ENCODE measurements at places on chromosomes 5 and 9. TPM values are rescaled to one million over a fixed set of nuclear protein-coding genes. Genes with fewer than 3 reads are reported as not detected.

GRCh38 chr5:113221294-113222176, 213.3 kb downstream of the TSSK1B start:
- peak; percentile 69 for DNase-seq

DNA sequence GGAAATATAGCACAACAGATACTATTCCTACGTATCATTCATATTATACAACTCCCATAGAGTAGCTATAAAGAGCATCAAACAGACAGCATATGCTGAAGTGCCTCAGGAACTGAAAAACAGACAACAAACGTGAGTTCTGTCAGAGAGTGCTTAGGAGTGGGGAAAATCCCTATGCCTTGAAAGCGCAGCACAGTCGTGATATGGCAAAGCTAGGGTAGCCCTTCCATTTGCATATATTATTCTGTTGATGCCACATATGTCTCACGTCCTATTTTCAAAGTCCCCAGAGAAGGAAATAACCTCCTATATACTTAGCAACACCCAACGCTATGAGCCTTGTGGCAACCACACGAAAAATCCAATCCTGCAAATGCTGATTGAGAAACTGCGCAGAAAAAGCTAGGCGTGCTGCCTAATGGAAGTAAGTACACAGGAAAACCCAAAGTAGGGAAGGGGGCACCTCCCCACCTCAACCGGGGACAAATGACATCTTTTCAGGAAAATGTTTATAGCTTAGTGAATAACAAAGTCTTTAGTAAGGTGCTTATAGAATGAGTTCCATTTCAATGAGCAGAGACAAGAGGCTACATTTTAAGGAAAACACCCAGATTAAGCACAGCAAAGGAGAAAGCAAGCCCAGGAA, 105.1 kb downstream of the MED10 start:
- no peak for DNase-seq

DNA sequence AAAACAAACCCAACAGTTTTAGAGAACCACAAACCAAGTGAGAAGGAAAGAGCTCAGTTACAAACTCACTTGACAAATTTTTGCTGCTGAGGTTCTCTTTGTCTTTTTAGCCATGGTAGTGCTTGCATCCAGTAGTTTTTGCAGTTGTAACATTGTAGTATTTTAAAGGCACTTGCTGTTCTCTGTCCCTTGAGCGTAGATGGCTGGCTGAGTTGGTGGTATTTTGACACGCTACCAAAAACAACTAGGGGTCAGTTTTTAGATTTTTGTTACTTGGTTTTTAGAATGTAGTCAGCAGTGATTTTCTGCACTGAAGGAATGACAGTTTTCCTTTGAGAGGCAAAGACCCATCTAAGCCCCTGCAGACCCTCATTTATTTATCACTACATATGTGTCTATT, 58.0 kb downstream of the TLE4 start:
- no peak for DNase-seq

DNA sequence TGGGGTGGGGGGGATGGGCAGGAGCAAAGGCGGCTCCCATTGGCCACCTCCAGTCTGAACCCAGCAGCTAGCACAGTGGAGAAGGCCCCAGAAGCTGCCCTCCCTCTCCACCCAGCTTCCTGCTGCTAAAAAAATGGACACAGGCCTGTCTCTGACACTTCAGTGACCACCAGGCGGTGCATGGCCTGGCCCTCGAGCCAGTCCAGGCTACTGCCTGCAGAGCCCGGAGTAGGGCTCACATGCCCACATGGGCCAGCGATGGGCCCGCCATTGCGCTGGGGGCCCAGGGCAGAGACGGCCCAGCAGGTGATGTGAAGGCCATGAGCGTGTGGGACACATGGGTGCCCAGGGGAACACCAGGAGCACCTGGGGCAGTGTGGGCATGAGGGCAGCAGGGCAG, 52.1 kb upstream of the NOTCH1 start:
- DNase-seq, result peak; percentile 17

DNA sequence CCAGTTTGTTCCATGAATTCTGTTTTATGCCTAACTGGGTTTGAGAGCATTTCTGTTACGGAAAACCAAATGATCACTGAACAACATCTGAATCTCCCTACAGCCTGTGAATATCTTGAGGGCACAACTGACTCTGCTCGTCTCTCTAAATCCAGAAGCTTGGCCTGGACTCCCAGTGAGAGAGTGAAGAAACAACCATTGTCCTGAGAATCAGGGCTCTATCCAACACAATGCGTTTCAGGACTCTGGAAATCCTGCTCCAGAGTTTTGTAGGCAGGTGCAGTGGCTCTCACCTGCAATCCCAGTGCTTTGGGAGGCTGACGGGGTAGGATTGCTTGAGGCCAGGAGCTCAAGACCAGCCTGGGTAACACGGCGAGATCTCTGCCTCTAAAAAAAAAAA, 7.8 kb upstream of the MVB12B start:
- DNase-seq, result no peak

GRCh38 chr9:89603767-89604665, 796 bp upstream of the GADD45G start:
- peak; percentile 55 for DNase-seq

DNA sequence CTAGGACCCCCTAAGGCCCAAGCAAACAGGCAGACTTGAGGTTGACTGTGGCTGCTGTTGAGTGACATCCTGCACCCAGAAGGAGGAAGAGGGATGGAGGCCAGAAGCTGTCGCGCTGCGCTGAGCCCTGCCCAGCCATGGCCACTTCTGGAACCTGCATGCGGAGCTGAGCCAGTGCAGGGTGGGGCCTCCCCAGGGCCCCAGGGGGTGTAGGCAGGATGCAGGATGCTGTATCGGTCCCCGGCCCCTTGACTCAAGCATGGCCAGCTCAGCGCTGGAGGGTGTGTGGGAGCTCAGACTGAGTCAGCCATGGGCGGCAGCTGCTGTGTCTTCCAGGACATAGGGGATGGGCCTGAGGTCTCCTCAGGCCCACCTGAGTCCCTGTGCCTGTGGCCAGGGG, 26.9 kb downstream of the GLT6D1 start:
- DNase-seq, result no peak

GRCh38 chr5:62671479-62671878, 92.9 kb downstream of the LRRC70 start:
- no peak for DNase-seq

DNA sequence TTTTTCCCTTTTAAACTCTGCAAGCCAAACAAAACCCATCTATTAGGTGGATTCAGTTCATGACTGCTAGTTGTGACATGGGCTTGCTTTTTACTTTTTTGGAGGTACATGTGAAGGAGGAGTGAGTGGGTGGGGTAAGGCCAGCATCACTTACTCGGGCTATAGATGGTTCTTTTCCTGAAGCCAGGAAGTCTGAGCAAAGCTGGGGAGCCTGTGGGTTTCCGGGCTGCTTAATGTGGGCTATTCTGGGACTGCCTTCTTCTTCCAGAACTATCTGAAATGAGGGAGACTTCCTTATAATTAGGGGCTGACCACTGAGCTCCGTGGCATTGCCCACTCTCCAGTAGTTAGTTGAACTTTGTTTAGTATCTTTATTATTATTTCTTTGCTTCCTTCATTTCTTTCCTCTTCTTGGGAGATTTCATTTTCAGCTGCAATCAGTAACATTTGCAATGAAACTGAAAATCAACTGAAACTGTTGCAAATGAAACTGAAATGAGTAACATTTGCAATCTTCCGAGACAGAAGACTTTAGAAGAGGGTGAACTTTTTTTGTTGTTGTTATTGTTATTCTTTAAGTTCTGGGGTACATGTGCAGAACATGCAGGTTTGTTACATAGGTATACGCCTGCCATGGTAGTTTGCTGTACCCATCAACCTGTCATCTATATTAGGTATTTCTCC, 204.9 kb downstream of the LRRC70 start:
- no peak for DNase-seq

DNA sequence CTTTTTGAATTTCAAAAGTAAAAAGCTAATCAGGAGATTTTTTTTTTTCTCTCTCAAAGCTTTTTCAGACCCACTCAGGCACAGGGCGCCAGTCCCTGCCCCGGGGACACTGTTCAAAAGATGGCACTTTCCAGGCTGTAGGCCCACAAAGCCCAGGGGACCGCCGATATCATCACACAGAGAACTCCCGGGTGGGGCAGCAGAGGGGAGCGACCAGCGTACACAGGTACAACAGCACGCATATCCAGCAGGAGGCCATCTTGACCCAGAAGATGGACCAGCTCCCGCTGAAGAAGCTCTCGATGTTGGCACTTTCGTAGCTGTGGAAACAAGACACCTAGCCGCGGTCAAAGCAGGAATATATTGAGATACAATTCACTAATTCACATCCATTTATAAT, 108.3 kb downstream of the THBS4 start:
- DNase-seq, result no peak

CARD9 gene
- total RNA-seq, result 0.05 TPM

Measured in M059J (cell line).